Right ventricle myocardium inferior (tissue), 1 donor: ENCODE measurements at places on chromosomes 13 and 19.

GRCh38 chr19:5957170-5957569 is 20.8 kb downstream of the RANBP3 start:
- DNase-seq, result no peak

- no peak for DNase-seq
Observed at GRCh38 chr13:94033098-94033497, 446.4 kb downstream of the DCT start.

- DNase-seq, result no peak
Observed at GRCh38 chr13:108268466-108269112, 929 bp upstream of the TNFSF13B start.

DNA sequence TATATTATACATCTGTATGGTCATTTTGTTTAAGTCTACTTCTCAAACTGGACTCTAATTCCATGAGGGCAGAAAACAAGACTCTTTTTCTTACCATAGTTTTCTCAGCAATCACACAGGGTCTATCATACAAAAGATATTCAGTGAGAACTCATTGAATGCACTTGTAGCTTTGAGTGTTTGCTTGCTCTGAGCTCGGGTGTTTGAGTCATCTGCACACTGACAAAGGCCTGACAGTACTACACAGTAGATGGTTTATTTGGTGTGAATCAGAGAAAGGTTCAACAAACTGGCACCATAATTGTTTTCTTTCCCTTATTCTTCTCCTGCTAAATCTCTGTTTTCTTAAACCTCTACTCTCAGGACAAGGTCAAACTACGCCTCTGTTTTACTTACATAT is 586.4 kb downstream of the LMO7 start:
- no peak for DNase-seq

DNA sequence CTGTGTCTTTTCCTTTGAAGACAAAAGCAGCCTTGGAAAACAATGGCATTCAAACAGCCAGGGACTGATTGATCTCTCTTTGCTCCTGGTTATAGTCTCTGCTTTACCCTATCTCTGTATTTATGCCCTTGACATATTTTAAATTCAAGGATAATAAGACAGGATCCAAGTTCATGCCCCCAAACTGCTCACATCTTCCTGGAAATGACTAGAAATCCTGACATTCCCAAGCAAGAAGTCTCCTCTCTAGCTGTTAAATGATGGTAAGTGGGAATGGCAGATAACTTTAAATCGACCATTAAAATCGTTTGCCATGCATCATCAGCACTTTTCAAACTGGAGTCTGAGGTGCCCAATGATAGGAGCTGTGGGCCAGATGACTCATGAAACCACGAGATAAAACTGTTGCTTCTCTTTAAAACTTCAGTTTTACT is 435.6 kb downstream of the FOXO1 start:
- no peak for DNase-seq

DNA sequence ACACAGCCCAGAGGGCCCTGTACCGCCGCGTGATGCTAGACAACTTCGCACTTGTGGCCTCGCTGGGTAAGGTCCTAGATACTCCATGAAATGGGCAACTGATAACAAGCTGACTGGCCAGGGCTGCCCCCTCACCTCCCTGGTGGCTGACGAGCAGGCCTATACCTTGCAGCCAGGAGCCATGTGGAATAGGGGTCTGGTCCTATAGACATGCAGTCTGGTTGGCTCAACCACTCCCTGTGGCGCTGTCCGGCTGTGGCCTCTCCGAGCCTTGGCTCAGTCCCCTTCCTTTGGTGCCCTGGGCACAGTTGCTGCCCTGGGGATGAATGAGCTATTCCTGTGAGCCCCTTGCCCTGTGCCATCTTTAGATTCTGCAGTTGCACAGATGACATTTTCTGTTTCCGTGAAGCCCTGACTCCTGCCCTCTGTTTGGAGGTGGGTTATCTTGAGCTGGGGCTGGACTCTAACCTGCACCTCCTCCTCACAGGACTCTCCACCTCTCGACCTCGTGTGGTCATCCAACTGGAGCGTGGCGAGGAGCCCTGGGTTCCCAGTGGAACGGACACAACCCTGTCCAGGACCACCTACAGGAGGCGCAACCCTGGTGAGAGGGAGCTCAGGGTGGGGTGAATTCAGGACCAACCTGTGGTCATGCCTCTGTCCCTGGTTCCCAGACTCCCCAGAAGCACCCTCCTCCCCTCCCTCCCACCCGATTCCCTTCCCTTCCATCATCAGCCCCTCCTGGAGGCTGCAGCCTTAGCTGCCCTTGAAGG is 2.5 kb downstream of the ZNF324 start:
- DNase-seq, result no peak

DNA sequence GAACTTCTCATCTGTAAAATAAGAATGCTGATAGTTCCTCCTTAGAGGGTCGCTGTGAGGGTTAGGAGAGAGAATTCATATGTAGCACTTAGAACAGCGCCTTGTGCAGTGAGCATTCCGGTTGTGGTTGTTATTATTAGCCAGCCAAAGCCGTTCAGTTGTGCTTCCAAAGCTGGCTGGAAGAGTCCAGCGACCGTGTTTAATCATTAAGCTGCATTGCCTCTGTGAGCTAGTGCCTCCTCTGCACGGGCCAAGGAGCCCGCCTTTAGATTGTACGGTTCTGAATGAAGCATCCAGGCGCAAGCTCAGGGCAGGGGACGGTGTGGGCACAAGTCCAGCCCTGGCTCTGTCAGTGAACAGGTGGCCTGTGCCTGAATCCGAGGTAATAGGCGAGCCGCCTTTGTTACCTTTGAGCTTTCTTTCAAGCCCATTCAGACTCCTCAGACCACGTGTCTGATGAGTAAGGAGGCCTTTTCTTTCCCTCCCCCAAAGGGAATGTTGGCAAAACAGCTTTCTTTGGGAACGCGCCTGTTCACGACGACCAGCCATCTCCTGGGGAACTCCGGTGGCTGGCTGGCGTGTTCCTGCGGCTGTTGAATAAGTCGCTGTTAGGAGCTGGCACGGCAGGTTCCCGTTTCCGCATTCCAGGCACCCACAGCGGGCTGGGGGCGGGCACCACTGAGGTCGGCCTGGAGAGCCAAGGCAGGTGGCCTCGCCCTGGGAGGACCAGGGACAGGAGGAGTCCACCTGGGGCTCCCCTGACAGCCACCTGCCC is 25.1 kb downstream of the SIPA1L3 start:
- peak; percentile 85 for DNase-seq

DNA sequence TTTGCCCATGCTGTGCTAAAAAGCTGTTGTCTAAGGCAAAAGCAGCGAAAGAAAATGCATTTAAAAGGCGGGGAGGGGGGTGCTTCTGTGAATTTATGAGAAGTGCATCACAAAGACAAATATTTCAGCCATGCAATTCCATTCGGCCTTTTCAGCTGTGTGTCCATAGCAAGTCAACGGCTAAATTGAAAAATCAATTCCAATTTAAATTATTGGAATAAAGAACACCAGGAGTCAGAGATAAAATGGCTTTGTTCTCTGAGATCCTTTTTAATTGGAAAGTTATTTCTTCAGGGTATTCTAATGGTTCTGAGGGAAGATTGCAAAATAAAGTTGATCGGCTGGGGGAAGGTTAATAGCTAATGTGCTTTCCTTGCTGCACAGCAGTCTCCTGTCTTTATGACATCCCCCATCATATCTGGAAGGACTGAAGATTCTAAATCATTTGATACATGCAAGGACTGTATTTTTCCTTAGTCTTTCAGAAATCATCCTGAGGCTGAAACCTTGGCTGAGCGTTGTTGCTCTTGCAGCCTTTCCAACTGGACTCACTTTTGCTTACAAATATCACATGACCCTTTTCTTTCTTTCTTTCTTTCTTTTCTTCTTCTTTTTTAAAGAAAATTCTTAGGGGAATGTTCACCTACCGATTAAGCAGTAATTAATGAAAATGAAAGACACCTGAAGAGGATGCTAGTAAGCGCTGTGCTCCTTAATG is 647.1 kb downstream of the DACH1 start:
- DNase-seq, result no peak

DNA sequence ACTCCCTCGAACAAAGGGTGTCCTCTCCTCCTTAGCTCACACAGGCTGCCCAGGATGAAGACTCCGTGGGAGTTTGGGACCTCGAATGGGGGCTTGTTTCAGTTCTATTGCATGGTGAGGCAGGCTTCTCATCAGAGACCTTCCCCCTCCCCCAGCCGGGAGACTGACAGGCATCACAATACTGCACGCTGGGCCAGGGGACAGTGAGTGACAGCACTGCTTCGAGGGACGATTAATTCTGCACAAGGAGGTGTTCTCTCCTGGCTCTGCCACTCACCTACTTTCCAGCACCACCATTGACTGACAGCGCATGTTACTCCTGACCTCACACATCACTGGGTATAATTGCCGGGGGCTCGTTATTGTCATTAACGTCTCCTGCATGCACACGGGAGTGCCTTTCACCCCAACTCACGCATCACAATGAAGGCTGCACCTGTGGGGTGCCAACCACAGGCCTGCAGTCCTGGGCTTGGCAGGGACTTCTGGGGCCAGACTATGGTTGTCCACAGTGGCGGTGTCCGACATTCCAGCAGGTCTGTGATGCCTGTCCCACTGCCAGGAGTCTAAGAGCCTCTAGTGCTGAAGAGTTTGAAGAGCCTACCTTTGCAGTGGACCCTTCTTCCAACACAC is 412.2 kb upstream of the TSHZ3 start:
- DNase-seq, result no peak

GRCh38 chr13:106466691-106467426 is 68.6 kb downstream of the EFNB2 start:
- DNase-seq, result no peak

GRCh38 chr19:44570984-44571684 is 41.7 kb upstream of the CEACAM20 start:
- DNase-seq, result no peak

DNA sequence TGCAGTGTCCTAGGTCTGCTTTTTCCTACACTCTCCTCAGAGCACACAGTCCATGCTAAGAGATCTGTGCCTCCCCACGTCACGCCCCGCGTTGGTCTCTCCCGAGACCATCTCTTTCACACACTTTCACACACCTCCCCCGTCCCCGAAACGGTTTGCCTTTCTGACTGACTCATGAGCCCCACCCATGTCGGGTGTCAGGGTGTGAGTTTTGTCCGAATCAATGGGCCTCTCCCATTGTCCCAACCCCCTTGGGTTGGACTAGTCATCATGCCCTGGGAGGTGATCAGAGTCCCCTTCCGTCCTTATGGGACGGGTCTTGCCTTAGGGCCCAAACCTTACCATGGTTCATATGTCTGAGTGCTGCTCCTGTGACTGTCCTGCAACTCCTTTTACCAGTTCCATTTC is 214.0 kb upstream of the HTR2A start:
- DNase-seq, result no peak
